ENCODE measurements at places on chromosomes 11 and 22. TPM values are rescaled to one million over a fixed set of nuclear protein-coding genes. Genes with fewer than 3 reads are reported as not detected.

GRCh38 chr11:130897262-130898182 lies 18.8 kb downstream of the SNX19 start:
- DNase-seq = peak; percentile 57

YAP1 gene
- total RNA-seq = 163 TPM

SMC1B gene
- total RNA-seq = not detected

DNA sequence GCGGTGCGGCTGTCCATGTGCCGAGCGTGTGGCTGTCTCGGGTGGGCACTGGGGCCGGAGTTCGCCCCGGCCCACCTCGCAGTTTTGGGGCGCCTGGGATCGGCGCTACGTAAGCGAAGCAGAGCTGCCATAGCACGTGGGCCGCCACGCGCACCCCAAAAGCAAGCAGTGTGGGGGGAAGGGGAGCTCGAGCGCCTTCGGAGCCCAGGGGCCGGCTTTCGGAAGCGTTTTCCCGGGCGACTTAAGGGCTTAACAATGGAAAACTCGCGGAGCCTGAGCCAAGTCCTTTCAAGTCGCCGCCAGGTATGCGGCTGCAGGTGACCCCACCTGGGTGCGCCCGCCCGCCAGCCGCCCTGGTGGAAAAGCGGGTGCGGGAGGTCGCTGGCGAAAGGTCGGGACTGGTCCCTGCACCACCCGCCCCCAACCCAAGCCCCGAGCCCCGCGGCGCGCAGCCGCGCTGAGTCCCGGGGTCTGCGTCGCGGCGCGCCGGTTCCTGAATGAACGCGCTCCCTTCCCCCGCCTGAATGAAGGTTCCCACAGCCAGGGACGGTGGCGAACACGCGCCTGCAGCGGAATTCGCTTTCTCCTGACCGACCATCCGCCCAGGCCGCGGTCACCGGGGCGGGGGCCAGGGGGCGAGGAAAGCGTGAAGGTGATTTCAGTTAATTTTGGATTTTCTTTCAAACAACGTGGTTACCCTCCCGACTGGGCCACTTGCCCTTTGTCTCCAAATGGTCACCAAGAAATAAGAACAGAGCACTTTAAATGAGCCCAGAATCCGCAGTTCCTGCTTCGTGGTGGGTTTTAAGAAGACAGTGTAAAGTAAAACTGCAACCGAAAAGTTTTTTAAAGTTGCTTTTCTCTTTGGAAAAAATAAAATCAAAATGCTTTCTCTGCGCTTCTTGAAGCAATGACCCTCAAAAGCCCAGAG lies 2.8 kb upstream of the CCND1 start:
- DNase-seq = peak; percentile 66

SLC43A1 gene
- 30.4 TPM for total RNA-seq

DNA sequence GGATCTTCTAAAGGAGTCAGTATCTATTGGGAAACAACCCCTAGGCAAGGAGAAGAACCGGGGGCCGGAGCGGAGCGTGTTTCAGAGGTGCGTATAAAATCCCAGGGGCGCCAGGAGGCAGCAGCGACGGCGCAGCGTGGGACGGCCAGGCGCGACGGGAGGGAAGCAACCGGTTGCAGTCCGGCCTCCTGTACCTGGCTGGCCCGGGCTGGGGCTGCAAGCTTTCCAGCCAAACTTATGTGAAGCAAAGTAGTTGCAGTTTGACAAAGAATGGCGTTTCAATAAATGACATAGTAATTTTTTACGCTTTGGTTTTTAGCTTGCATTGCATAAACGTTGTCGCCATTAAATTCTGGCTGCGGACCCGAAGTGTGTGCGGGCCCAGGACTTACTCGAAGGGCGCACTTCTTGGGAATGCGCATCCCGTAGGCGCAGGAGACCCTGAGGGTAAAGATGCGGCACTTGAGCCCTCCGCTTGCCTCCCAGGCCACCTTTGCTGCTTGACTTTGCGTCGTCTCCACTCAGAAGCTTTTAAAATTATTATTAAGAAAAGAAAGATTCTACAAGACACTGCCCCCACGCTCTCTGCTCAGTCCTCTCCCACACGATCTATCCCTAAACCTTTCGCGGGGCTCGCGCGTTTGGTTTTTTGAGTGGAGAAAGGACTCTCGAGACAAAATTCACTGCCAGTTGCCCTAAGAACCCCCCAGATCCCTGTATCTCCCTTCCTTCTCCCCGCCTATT lies 1.6 kb upstream of the WT1 start:
- DNase-seq = no peak

- DNase-seq = no peak
Observed at GRCh38 chr11:122343210-122343609, 227.2 kb upstream of the BLID start.

- DNase-seq = peak; percentile 57
Observed at GRCh38 chr22:39514373-39514973, 5.9 kb upstream of the ATF4 start.

- no peak for DNase-seq
Observed at GRCh38 chr11:94883878-94884277, 89.5 kb downstream of the CWC15 start.

DNA sequence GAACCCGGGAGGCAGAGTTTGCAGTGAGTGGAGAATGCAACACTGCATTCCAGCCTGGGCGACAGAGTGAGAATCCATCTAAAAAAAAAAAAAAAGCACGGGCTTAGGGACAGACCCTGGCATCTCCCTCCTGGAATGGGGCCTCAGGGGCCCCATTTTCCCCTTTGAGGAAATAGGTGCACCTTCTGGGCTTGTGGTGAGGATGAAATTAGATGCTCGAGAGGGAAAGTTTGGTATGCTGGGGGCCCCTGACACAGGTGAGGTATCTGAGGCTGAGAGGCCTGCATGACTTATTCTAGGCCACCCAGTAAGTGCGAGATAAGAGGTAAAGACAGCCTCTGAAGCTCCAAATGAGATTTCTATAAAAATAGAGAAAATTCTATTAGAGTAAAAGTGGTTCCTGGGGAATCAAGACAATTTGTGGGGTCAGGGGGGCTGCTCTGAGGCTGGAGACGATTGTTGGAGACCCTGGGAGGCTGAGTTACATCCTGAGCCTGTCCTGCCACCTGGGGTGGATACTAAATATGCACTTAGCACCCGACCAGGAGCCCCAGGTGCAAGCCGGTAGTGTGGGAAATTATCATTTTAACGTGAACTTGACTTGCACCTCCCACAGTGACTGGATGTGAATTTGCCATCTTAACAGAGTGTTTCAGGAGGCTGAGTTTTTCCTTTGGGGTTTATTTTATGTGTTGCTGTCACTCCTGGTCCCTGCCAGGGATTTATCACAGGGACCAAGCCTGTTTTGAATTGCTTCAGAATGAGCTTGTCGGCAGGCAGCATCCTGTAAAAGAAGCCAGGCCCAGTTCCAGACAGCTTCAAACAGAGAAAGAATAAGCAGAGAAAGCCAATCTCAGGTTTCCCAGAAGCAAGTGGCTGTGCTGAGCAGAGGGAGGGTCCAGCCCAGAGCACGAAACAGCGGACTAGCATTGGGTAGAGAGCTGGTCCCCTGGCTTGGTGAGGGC lies 48.4 kb upstream of the TSKU start:
- no peak for DNase-seq

DNA sequence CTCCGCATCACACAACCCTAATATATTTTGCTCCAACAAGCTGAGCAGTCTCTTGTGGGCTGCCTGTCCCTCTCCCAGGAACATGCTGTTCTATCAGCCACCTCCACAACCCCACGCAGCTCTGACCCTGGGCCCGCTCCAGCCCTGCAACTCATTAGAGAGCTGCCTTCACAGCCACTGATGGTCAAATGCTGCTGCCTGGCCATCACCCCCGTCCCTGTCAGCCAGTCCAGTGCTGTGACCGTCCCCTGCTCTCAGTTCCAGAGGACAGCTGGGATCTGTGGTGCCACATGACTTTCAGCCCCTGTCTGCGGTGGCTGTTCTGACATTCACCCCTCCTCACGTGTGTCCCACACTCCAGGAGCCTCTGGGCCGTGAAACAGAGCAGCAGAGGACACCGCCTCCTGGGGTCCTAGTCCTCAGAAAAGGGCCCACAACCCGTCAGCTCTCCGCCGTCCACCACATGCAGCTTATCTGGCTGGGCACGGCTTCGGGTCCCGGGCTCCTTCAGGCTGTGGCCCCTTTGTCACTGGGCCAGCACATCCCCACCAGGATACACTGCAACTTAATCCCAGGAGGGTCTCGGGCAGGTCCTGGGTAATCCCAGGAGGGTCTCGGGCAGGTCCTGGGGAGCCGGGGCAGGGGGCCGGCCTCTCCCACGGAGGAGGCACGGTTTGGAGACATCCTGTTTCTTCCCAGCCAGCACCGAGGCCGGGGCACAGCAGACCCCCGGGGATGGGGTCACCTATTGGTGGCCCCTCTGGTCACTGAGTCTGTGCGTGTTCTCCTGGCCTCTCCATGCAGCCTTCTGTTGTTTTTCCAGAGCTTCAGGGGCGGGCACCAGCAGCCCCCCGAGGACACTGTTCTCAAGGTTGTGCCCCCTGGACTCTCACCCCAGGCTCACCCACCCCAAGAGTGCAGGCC lies 15.1 kb downstream of the CRELD2 start:
- peak; percentile 66 for DNase-seq

- DNase-seq = no peak
Observed at GRCh38 chr11:73085189-73085875, 56.8 kb downstream of the FCHSD2 start.

LINC01488 gene
- total RNA-seq = not detected

- DNase-seq = no peak
Observed at GRCh38 chr11:111905411-111905810, 6.2 kb downstream of the CRYAB start.

DNA sequence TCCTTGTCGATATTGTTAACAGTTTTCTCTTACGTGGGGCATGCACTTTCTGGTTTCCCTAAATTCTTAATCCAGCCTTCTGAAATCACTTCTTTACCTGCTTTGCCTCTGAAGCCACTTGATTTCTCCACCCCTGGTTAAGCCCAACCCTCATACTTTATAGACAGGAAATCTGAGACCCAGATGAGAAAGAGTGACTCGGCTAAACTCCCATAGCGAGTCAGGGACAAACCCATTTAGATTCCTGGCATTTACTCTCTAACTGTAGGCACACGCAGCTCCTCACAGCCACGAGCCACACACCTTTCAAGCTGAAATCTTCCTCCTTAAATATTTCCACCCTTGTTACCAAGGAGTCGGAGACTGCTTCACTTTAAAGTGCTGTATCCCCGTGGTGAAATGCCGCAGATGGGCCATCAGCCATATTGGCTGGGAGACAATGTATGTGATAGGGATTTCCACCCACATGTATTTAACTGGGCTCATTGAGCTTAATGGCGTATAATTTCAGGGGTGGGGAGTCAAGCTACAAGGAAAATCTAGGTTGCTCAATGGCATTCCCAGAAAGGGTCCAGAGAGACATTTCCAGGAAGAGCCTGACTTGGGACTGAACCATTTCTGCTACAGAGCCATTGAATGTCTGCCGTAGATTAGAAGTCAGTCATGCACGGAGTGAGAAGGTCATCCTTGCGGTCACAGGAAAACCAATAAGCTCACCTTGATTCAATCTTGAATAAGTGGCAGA lies 49.9 kb upstream of the GRK3 start:
- no peak for DNase-seq

NLRP6 gene
- 1.8 TPM for total RNA-seq
